Type B pancreatic cell (in vitro differentiated cells): ENCODE measurements at places on chromosomes 6 and 20.

DNA sequence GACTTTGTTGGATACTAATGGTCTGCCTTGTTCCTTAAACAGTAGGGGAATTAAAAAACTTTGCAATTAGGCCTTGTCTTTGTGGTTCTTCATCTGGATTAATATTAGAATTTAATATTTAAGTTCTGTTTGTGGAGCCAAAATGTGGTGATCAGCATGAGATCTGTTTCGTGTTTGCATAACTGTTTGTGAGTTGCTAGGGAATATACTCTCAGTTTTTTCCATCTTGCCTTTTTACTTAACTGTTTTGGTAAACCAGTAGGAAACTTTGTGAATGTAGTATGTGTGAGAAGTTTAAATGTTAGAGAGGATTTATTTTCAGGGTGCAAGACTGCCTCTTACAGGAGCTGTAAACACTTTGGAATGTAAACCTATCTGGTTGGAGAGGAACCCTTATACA lies 35.6 kb downstream of the LRRC1 start:
- H3K4me3 ChIP-seq = no peak overlapping the region
- DNase-seq = no peak
- H3K27me3 ChIP-seq = no peaks in the 10 kb centered on the region
- H3K4me1 ChIP-seq = peaks cover 29% of the 10 kb centered on the region
- H3K36me3 ChIP-seq = no peaks in the 10 kb centered on the region

DNA sequence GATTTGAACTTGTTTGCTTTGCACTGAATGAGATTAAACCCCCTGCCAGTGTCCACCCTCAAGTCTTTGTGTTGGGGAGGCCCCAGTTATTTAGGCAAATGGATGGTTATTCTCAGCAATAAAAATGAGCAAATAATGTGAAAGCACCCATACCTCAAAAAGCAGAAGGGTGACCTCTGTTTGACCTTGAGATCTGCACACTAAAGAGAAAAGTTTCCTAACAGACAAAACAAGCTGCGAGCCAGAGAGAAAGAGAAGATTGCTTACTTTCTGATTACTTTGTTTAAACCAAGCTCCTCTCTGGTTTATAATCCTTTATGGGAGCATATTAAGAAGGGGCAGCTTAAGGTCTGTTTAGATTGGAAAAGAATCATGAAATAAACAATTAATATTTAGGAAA lies 30.4 kb upstream of the TRERF1 start:
- H3K4me1 ChIP-seq = peaks cover 21% of the 10 kb centered on the region
- DNase-seq = no peak
- H3K4me3 ChIP-seq = no peak overlapping the region
- H3K36me3 ChIP-seq = no peaks in the 10 kb centered on the region
- no peaks in the 10 kb centered on the region for H3K27me3 ChIP-seq
- peak overlapping the region; percentile 14 for H3K27ac ChIP-seq

- DNase-seq = no peak
- H3K27ac ChIP-seq = peak overlapping the region; percentile 38
- no peaks in the 10 kb centered on the region for H3K27me3 ChIP-seq
- no peak overlapping the region for H3K4me3 ChIP-seq
- H3K36me3 ChIP-seq = no peaks in the 10 kb centered on the region
- H3K4me1 ChIP-seq = peaks cover 14% of the 10 kb centered on the region
Measured at GRCh38 chr6:11007715-11008608, 36.1 kb downstream of the ELOVL2 start.

GRCh38 chr6:4651831-4652467 lies 124.3 kb upstream of the CDYL start:
- DNase-seq = no peak
- no peak overlapping the region for H3K27ac ChIP-seq
- H3K36me3 ChIP-seq = no peaks in the 10 kb centered on the region
- peaks cover 6% of the 10 kb centered on the region for H3K4me1 ChIP-seq
- H3K27me3 ChIP-seq = no peaks in the 10 kb centered on the region
- H3K4me3 ChIP-seq = no peak overlapping the region

- no peak for DNase-seq
- no peaks in the 10 kb centered on the region for H3K36me3 ChIP-seq
- H3K27ac ChIP-seq = peak overlapping the region; percentile 70
- peak overlapping the region; percentile 98 for H3K4me3 ChIP-seq
- peaks cover 20% of the 10 kb centered on the region for H3K4me1 ChIP-seq
- H3K27me3 ChIP-seq = peaks cover 91% of the 10 kb centered on the region
Measured at GRCh38 chr6:28207510-28208110, 17.5 kb upstream of the ZSCAN9 start.

DNA sequence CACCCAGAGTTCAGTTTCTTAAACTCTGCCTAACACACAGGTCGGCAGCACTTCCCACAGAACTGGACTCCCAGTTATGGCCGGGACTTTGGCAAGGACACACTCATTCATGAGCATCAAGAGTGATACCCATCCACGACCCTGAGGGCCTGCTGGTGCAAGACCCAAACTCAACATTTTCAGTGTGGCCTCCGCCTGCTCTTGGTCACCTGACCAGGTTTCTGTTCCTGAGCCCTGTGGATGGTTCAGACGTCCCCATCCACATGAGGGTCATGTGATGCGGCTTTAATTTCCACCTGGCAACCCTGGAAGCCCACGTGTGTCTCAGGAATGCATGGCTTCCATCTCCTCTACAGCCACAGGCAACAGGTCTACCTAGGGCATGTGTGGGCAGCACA lies 245.3 kb downstream of the DLL1 start:
- H3K4me3 ChIP-seq = no peak overlapping the region
- no peak overlapping the region for H3K27ac ChIP-seq
- H3K4me1 ChIP-seq = peaks cover 5% of the 10 kb centered on the region
- no peaks in the 10 kb centered on the region for H3K36me3 ChIP-seq
- no peak for DNase-seq

DNA sequence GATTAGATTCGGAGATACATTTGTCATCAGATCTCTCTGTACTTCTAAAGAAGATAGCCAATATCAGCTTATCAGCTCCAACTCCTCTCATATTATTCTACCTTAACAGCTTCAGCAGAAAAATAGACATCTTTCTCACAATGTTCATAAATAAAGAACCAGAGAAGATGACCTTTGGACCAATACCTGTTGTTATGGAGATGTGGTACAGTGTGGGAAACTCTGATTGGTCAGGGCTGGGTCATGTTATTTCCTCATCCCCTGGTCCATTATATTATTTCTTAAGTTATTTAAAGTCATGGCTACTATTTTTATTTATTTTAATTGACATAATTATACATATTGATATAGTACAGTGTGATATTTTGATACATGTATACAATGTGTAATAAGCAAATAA lies 35.9 kb upstream of the POLR1H start:
- no peaks in the 10 kb centered on the region for H3K4me1 ChIP-seq
- H3K27me3 ChIP-seq = no peaks in the 10 kb centered on the region
- DNase-seq = no peak
- H3K27ac ChIP-seq = no peak overlapping the region
- peaks cover 4% of the 10 kb centered on the region for H3K36me3 ChIP-seq

DNA sequence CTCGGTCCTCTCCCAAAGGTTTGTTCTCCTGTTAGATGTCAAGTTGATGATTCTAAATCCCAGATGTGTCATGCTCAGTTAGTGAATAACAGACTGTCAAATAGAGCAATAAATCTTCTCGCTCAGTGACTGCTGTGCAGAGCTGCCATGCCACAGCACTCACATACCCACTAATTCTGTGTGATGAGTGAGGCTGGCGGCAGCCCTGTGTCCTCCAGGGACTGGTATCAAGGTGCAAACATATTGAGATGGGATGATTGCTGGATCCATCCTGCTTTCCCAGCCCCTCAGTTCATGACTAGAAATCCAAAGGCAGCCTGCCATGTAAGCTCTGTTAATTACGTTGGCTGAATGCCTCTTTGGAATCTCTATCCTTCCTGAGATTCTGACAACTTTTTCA lies 103.9 kb downstream of the OLIG3 start:
- no peak overlapping the region for H3K4me3 ChIP-seq
- H3K27ac ChIP-seq = no peak overlapping the region
- DNase-seq = no peak
- H3K36me3 ChIP-seq = no peaks in the 10 kb centered on the region
- no peaks in the 10 kb centered on the region for H3K4me1 ChIP-seq
- H3K27me3 ChIP-seq = peaks cover 7% of the 10 kb centered on the region

DNA sequence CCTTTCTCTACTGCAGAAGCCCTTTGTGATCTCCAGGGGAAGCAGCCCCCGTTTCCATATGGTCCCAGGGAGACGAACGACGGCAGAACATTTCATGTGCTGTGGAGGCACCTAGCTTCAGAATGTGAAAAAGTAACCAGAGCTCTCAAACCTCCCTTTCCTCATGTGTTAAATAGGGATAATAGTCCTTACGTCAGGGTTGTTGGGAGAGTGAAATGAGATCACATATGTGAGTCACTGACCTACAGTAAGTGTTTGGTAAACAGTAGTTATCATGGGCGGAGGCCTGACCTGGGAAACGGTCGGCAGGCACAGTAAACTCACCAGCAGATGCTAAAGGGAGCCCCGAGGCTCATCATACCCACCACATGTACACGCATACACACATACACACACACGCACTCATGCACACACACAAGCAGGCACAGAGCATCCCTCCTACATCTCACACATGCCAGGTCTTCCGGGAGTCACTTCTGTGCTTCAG lies 89.7 kb downstream of the LY86 start:
- no peaks in the 10 kb centered on the region for H3K36me3 ChIP-seq
- H3K27me3 ChIP-seq = peaks cover 9% of the 10 kb centered on the region
- peak overlapping the region; percentile 86 for H3K27ac ChIP-seq
- DNase-seq = no peak
- peak overlapping the region; percentile 66 for H3K4me3 ChIP-seq

GRCh38 chr6:11224252-11224965 lies 8.1 kb downstream of the NEDD9 start:
- no peak for DNase-seq
- H3K27me3 ChIP-seq = no peaks in the 10 kb centered on the region
- no peak overlapping the region for H3K4me3 ChIP-seq
- no peak overlapping the region for H3K27ac ChIP-seq
- H3K4me1 ChIP-seq = peaks cover 57% of the 10 kb centered on the region

- no peak overlapping the region for H3K4me3 ChIP-seq
- DNase-seq = no peak
- H3K27me3 ChIP-seq = no peaks in the 10 kb centered on the region
- no peak overlapping the region for H3K27ac ChIP-seq
- no peaks in the 10 kb centered on the region for H3K36me3 ChIP-seq
Measured at GRCh38 chr6:164072240-164072666, 657.7 kb downstream of the QKI start.

DNA sequence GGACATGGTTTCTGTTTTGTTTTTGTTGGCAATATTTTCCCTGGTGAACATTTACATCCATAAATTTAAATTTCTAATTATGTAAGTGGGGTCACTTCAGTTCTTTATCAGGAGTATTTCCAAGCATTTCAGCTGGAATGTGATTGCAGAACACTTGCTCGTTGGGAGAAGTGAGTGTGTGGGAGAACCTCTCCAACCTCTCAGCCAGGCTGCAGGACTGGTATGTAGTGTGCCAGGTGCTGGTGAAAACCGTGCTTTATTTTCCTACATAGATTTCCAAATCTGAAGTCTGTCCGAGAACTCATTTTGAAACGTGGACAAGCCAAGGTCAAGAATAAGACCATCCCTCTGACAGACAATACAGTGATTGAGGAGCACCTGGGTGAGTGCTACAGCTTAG lies 6.3 kb downstream of the RPL7L1 start:
- no peak for DNase-seq
- no peak overlapping the region for H3K27ac ChIP-seq
- no peak overlapping the region for H3K4me3 ChIP-seq

GRCh38 chr6:90303039-90303438 lies 6.4 kb upstream of the BACH2 start:
- H3K27ac ChIP-seq = no peak overlapping the region
- no peak for DNase-seq
- H3K4me3 ChIP-seq = no peak overlapping the region
- H3K4me1 ChIP-seq = peaks cover 11% of the 10 kb centered on the region
- peaks cover 32% of the 10 kb centered on the region for H3K27me3 ChIP-seq
- H3K36me3 ChIP-seq = no peaks in the 10 kb centered on the region

- no peak overlapping the region for H3K27ac ChIP-seq
- H3K36me3 ChIP-seq = no peaks in the 10 kb centered on the region
- H3K4me1 ChIP-seq = peaks cover 16% of the 10 kb centered on the region
- no peak for DNase-seq
- no peaks in the 10 kb centered on the region for H3K27me3 ChIP-seq
Measured at GRCh38 chr20:32350421-32350820, 7.7 kb upstream of the ASXL1 start.

DNA sequence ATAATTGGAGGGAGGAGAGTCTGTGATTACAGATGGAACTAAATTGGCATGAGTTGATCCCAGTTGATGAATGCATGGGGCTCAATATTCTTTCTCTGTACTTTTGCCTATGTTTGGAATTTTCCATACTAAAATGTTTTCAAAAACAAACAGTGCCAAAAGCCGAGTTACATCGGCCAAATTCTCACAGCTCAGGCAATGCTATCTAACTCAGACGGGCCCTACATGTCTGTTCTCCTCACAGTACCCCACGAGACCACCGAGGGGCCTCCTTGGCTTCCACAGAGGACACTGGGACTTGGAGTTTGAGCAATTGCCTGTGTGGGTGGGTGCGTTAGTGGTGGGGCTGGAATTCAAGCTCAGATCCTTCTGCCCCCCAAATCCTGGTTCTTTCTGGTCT lies 413.2 kb downstream of the CDH26 start:
- H3K4me1 ChIP-seq = peaks cover 2% of the 10 kb centered on the region
- no peak overlapping the region for H3K4me3 ChIP-seq
- H3K27me3 ChIP-seq = peaks cover 4% of the 10 kb centered on the region
- no peaks in the 10 kb centered on the region for H3K36me3 ChIP-seq
- H3K27ac ChIP-seq = no peak overlapping the region

- no peak overlapping the region for H3K27ac ChIP-seq
- H3K27me3 ChIP-seq = no peaks in the 10 kb centered on the region
- H3K36me3 ChIP-seq = no peaks in the 10 kb centered on the region
- no peak for DNase-seq
- H3K4me3 ChIP-seq = no peak overlapping the region
Measured at GRCh38 chr6:114471450-114471849, 128.6 kb upstream of the HS3ST5 start.

DNA sequence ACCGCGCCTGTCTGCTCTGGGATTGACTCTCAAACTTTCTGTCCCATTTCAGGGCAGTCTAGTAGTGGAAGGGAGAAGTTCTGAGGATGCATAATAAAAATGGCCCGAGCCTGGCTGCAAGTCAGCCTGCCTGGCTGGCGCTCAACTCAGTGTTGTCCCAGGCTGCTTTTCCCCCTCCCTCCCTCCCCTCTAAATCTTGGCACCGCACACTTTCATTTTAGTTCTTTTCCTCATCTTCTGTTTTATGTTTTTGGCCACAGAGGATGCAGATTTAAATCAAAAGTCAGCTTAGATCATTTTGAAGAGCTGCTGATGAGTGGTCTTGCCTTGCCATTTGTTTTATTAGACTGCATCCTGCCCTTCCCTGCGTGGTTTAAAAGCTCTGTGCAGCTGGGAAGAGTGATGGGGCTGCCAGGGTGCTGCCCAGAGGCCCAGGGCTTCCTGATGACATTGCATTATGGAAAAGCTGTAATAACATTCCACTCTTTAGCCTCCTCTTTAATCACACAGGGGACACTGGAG lies 6.5 kb upstream of the UQCC2 start:
- peaks cover 18% of the 10 kb centered on the region for H3K4me1 ChIP-seq
- H3K36me3 ChIP-seq = no peaks in the 10 kb centered on the region
- H3K27me3 ChIP-seq = peaks cover 16% of the 10 kb centered on the region
- DNase-seq = no peak
- H3K27ac ChIP-seq = peak overlapping the region; percentile 24

- no peaks in the 10 kb centered on the region for H3K27me3 ChIP-seq
- peaks cover 24% of the 10 kb centered on the region for H3K4me1 ChIP-seq
- DNase-seq = no peak
Measured at GRCh38 chr20:51955756-51956155, 153.4 kb upstream of the SALL4 start.

- peak; percentile 83 for DNase-seq
- peaks cover 77% of the 10 kb centered on the region for H3K27me3 ChIP-seq
- H3K4me1 ChIP-seq = peaks cover 4% of the 10 kb centered on the region
- H3K27ac ChIP-seq = no peak overlapping the region
- peak overlapping the region; percentile 88 for H3K4me3 ChIP-seq
- H3K36me3 ChIP-seq = no peaks in the 10 kb centered on the region
Measured at GRCh38 chr20:38674092-38674764, 50.1 kb upstream of the SLC32A1 start.
